Neural crest cell (in vitro differentiated cells): ENCODE measurements at places on chromosomes 6 and 20.

DNA sequence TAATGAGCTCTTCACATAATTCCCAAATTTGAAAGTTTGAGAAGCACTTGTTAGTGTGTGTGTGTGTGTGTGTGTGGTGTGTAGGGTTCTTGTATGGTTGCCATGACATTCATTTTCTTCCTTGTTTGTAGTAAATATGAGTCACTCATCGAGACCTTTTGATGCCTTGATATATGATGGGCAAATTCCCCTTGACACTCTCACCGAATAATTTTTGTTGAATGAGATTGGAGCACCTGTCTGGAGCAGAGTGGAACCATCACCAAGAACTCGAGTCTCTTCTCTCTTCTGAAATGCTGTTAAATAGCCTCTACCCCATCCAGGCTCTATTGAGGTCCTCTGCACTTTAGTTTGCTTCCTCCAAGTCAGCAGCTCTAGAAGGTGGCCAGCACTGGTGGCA, 29.6 kb upstream of the FAM184A start:
- DNase-seq: no peak

GRCh38 chr6:154292855-154293519, 63.6 kb downstream of the IPCEF1 start:
- DNase-seq: no peak

- DNase-seq: no peak
Measured at GRCh38 chr6:141131616-141132015, 1001.1 kb upstream of the GJE1 start.

GRCh38 chr6:8982668-8983067, 547.3 kb upstream of the SLC35B3 start:
- DNase-seq: no peak

DNA sequence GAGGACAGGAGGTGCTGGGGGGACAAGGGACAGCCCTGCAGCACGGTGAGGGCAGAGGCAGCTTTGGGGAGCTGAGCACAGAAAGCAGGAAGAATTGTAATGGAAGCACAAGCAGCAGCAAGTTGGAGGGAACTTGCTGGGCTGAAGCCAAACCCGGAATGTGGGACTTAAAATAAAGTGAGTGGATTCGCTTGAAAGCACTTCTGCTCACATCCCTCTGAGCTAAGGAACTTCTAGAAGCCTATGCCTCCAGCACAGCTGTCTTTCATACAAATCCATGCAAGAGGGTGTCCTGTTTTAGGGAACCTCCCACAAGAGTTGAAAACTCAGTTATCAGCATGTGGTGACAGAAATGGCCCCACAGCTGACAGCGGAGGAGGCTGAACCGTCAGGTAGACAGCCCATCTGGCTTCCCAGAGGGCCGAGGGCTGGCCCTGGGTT, 71.4 kb upstream of the MLN start:
- DNase-seq: no peak

- DNase-seq: no peak
Measured at GRCh38 chr6:90187437-90188121, 109.1 kb downstream of the BACH2 start.

DNA sequence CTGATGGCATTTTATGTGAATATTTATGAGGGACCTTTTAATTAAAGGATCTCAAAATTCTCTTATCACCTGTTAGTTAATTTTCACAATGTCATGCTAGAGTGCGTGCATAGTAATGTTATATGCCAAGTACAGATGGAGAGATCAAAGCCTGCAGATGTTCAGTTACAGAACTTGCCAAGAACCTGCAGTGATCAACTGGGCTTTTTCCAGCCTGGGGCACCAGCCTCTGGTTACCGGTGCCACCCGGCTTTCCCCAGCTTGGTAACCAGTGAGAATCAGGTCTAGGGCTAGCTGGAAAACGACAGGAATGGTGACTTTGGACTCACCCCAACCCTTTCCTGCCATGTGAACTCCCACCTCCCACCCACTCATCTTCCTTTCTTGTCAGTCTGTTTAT, 91.8 kb downstream of the CAP2 start:
- no peak for DNase-seq

DNA sequence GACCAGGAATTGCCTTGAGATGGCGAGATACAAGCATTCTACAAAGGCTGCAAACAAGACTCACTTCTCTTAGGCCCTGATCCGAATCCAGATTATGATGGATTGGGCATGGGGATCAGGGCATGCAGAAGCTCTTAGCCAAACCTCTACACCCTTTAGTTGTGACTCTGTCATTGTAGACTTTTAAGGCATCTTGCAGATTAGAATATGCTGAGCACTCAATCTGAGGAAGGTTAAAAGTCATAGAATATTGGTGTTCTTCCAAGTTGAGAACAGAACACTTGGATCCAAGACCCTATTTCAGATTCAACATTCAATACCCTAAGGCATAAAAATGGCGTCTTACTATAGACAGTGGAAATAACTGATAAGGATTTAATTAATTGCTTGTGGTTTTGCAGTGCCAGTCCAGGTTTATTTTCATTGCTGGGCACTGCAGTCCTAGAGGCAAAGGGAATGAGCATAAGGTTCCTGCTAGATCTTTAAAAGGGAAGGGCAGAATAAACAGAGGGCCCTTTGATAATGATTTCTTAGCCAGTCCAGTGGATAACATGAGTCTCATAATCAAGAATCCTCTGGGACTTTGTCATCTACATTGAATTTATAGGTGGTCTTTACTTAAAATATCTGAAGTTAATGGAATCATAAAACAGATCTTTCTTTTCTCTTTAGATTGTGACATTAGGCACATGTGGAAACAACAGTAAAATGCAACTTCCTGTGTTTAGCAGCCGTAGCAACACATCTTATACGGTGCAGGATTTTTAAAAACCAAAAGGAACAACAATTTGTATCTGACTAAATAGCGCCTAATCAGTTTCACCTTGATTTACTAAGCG, 17.6 kb downstream of the PHACTR2 start:
- DNase-seq: no peak
